ENCODE measurements at places on chromosomes 7 and 10. TPM values are rescaled to one million over a fixed set of nuclear protein-coding genes. Genes with fewer than 3 reads are reported as not detected.
A peak's percentile ranks its signal among the peaks of the same experiment; 100 is the strongest.

DNA sequence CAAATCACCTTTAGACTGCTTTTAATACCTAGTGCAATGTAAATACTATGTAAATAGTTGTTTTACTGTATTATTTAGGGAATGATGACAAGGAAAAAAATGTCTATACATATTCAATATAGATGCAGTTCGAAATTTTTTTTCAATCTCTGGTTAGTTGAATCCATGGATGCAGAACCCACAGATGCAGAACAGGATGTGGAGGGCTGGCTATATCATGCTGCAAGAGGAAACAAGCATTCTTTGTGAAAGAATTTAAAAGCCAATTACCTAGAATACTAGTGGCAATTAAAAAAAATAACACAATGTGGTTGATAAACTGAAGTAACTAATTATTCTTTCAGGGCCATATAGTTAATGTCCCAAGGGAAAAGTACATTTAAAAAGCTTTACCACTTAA, 170.4 kb downstream of the ZNF438 start:
- DNase-seq, result no peak

GRCh38 chr10:20492447-20492846, 404.7 kb downstream of the NEBL start:
- no peak for DNase-seq

DNA sequence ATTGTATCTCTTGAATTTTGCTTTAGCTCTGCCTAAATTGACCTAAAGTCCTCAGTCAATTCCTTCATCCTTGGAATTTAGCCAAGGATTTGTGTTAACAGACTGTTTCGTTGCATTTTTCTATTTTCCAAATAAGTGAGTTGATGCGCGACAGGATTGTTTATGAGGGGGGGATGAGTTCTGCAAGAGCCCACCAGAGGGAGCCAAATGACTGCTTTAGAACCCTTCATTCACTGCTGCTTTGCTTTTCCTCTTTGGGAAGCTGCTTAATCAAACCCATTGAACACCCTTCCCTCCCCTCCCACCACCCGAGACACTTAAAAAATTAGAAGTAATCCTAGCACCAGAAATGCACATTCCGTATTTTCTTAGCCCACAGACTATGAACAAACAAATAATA, 33.7 kb upstream of the PTF1A start:
- DNase-seq, result peak; percentile 60

DNA sequence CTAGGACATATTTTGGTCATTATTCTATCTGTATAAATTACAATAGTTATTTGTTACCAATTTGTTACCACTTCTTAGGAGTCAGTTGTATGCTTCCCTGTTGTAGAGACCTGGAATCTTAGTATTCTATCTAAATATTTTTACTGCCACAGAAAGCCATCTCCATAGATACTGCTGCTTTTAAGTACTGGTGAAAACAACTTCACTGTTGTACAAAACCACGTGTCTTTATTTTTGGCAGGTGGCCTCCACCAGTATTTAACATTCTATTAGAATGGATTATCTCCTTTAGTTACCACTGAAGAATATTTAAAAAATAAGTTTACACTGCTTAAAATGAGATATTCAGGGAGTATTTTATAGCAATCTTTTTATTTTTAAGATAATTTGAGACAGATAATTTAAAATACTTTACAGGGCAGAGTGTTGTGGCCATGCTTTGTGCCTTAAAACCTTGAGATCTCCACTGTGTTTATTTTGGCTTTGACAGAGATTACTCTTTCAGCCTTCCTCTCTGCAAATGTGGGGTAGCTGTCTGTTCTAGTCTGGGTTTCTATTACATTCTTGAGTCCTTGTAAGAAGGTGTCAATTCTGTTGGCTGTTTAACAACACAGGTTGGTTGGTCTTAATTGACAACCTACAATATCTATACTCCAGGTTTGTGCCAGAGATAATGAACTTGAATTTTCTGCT, 185.6 kb downstream of the LRRC4 start:
- DNase-seq, result peak; percentile 45

GRCh38 chr7:45653209-45653907, 79.2 kb downstream of the ADCY1 start:
- DNase-seq, result no peak

GRCh38 chr7:123797673-123798531, 47.1 kb upstream of the HYAL4 start:
- DNase-seq, result peak; percentile 82

GRCh38 chr7:73342645-73343044, 14.7 kb downstream of the FKBP6 start:
- DNase-seq, result peak; percentile 53

Gene PALD1
- total RNA-seq, result 73.3 TPM

Gene PCBD1
- total RNA-seq, result 95.7 TPM
